ENCODE measurements at places on chromosomes 4 and X.

DNA sequence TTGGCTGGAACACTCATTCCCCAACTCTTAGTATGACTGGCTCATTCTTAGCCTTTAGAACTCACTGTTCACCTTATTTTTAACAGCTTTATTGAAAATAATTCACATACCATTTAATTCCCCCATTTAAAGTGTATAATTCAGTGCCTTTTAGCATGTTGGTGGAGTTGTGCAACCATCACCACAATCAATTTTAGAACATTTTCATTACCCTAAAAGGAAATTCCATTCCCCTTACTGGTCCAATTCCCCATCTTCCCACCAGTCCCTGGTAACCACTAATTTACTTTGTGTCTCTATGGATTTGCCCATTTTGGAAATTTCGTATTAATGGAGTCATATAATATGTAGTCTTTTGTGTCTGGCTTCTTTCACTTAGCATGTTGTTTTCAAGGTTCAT lies 19.7 kb downstream of the NHSL2 start:
- DNase-seq, result no peak

DNA sequence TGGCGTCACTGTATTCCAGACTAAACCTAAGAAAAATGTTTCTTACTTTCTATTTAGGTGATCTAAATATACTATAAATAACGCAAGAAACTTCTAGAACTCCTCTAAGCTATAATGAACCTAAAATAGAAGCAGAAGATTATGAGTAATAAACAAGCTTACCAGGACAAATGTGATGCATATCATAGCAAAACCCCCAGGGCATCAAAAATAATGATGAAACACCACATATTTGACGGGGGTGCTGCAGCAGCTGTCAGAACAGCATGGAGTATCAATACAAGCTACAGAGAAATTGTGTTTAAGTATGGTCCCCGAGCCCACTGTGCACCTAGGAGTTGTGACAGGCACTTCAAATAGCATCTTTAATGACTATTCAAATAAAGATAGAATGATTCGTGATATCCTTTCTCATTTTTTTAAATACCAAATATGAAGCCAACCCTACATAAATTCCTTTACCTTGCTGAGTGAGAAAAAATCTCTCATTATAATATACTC lies 337.3 kb downstream of the CENPC start:
- DNase-seq, result no peak

DNA sequence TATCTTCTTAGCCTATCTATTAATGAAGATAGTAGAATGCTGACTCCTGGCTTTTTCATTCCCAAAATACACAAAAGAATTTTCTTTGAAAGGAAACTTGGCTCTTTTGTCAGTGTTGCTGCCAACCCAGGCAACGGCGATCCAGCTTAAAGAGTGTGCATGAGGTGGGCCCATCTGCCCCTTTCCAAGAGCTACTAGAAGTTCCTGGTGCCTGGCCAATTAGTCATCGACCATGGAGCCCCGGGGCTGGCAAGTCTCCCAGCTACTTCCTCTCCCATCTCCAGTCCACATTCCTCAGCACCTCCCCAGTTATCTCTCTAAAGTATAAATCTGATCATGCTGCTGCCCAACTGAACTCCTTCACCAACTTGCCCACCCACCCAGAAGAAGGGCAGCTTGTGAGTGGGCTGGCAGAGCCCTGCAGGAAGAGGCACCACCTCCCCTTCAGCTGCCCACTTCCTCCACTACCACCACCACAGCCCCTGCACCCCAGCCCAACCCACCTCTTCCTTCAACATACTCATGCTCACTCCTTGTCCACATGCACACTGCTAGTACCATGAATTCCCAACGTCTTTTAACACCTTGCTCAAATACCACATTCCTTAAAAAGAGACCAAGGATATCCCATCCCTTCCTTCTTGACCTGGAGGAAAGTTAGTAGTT lies 158.2 kb upstream of the MAP3K15 start:
- no peak for DNase-seq

GRCh38 chr4:16721613-16722291 lies 176.7 kb downstream of the LDB2 start:
- DNase-seq, result no peak

GRCh38 chr4:183984566-183984965 lies 79.5 kb downstream of the STOX2 start:
- no peak for DNase-seq

- DNase-seq, result no peak
Measured at GRCh38 chrX:10685923-10686595, 65.7 kb upstream of the MID1 start.

DNA sequence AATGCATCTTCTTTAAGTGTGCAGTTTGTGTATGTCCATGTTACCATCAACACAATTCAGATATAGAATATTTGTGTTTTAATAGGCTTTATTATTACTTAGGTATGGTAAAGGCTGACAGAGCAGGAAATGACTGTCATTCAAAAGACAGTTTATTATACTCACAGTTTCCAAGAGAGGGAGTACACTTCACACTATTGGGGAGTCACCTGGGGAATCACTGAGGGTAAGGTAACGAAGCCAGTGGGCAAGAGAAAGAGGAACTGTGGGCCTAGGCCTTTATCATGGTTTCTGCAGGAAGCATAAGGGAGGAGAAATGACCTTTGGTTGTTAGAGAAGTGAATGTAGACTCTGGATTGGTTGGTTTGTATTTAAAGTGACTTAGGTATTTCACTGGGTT lies 235.1 kb upstream of the HCCS start:
- no peak for DNase-seq

GRCh38 chr4:1559896-1560650 lies 124.0 kb downstream of the FAM53A start:
- DNase-seq, result no peak

DNA sequence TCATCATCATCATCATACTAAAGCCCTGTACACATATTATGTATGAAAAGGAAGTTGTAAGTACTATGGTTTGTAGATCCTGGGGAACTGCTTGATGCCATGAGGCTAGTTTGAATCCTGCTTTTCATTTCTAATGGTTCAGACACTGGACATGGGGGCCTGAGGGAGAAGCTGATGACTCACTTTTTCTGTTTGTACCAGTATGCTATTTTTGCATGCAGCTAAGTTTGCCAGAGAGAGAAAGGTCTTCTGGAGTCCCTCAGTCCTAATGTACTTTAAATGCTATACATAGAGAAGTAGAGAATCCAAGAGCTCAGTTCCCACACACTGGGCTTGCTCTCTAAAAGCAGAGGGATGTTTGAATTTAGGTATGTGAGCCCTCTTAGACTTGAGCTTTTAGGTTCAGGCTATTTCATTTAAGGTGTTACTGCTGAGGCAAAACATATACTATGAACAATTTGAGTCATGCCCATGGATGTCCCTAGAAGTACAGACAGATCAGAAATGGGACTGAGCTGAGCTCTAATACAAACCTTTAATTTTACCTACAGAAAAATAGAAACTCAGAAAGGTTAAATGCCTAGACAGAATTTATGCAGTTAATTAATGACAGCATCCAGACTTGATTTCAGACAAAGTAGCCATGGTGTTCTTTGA lies 17.6 kb upstream of the HS3ST1 start:
- DNase-seq, result no peak

DNA sequence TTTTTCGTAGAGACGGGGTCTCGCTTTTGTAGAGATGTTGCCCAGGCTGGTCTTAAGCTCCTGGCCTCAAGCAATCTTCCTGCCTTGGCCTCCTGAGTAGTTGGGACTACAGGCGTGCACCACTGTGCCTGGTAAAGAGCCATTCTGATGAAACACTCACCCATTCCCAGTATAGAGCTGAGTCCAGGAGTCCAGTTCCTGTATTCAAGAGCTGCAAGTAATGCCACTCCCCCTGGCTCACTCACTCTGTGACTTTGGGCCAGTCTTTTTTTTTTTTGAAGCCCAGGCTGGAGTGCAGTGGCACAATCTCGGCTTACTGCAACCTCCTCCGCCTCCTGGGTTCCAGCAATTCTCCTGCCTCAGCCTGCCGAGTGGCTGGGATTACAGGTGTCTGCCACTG lies 3.5 kb downstream of the CCDC22 start:
- DNase-seq, result no peak

DNA sequence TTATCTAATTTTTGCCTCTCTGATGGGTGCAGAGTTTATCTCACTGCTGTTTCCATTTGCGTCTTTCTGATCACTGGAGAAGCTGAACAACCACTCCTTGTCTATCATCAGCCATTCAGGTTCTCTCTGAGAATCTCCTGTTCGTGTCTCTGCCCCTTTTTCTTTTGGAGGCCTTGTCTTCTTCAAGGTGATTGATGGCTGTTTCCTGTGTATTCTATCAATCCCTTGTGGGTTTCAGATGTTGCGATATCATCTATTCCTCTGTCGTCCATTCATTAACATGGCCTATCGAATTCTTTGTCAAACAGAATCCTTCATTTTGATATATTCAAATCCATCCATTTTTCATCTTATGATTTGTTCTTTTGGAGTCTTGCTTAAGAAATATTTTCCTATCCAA lies 100.3 kb downstream of the FAM53A start:
- no peak for DNase-seq

DNA sequence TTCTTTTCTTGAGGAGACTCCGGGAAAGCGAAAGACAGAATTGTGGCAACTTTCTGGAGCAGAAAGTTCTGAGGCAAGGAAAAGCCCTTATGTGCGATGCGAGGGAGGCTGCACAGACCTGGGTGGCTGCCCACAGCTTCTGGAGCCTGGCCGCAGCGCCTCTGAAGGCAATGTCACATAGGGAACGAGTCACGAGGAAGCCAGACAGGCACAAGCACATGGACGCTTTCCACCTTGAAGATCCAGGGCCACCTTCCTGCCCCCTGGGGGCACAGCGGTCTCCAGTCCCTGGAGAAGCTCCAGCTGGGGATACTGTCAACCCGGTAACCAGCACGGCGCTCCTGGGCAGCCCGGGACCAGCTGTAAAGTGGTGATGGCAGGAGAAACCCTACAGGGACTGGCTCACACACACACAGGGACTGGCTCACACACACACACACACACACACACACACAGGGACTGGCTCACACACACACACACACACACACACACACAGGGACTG lies 69.8 kb downstream of the MTNR1A start:
- DNase-seq, result no peak

- no peak for DNase-seq
Measured at GRCh38 chr4:121192480-121192879, 28.4 kb upstream of the TNIP3 start.

DNA sequence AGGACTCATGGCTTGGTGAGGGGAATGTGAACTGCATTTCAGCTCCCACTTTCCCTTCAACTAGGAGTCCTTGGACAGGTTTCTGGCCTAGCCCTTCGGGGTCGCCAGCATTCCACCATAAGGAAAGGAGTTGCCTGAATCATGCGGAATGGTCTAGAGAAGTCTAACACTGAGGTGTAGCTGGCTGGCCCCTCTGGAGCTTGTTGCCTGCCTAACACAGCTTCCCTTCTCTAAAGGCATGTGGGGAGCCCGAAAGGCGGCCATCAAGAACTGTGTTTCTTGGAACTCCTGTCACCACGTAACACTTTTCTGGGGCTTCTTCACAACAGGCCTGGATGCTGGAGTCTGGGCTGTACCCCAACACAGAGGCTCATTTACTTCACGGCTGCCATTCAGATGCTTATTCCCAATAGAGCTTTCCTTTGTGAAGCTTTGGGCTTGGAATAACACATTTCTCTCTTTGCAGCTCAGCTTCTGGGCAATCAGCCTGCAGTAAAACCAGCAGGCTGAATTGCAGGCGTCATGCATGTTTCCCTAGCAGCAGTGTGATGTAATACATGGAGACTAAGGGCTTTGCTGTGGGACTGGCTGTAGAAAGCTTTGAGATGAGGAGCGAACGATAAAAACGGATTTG lies 5.4 kb downstream of the GABRQ start:
- no peak for DNase-seq

DNA sequence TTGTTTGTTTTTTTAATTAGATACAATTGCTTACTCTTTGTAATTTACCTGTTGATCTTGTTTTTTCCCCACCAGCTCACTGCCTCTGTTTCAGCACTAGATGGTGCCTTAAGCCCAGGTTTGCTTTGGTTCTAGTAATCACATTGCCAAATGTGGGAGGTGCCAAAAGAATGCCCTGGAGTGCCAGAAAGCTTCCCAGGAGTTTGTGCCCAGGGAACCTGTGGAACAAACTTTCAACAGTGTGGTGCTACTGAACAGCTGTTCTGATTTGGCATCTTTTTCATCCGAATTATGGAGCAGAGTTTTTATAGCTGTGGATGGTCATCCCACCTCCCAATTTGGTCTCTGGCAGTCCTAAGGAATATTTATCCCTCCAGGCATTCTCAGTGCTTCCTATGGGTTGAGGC lies 1000.7 kb downstream of the STIM2 start:
- DNase-seq, result no peak

DNA sequence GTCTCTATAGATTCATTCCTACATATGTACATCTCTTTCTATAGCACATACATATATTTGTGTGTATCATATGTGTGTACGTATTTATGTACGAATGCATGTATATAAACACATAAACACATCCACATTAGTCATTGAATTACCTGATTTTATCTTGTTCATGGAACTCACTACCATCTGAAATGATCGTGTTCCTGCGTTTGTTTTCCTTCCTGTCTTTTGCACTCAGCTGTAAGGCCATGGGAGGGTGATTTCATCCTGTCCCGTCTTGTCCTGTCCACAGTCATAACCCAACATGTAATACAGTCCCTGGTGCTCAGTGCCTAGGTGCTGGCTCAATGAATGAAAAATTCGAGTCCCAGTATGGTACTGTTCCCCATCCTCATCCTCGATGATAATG lies 191.8 kb upstream of the PSAPL1 start:
- DNase-seq, result no peak

DNA sequence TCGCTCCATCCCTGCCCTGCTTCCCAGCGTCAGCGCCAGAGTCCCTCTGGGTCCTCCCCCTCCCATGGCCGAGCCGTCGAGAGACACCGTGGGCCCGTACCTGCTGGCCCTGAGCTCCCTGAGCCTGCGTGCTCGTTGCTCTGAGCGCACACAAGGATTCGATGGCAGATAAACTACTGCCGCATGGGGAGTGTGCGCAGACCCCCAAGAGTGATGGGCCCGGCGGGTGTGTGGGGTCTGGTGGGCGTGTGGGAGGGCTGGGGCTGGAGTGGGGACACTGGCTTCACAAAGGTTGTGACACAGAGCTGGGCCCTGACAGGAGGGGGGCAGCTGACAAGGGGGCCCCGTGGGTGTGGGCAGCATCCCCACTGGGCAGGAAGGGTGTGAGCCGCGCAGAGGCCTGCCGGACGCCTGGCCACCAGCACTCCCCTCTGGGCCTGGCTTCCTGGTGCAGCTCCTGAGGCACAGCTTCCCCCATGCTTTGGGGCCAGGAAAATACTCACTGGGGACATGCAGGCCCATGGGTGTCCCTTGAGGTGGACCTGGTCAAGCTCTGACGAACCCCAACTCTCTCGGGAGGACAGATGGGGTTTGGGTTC lies 4.8 kb upstream of the RGS12 start:
- DNase-seq, result peak; percentile 59

DNA sequence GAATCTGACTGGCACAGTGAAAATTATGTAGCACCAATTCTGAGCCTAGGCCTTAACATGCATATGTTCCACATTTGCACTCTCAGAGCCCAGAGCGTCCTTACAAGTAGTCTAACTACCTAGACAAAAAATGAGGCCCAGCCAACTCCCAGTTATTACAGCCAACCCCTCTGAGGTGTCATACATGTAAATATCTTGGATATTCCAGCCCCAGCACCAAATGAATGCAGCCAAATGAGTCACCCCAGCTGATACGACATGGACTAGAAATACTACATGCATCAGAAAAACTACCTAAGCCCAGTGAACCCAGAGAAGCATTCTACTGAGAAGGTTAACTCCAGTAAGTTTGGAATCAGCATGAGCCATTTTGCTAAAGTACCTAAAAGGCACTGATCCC lies 145.1 kb downstream of the STPG2 start:
- no peak for DNase-seq
